ENCODE measurements at places on chromosomes 3 and 15.

DNA sequence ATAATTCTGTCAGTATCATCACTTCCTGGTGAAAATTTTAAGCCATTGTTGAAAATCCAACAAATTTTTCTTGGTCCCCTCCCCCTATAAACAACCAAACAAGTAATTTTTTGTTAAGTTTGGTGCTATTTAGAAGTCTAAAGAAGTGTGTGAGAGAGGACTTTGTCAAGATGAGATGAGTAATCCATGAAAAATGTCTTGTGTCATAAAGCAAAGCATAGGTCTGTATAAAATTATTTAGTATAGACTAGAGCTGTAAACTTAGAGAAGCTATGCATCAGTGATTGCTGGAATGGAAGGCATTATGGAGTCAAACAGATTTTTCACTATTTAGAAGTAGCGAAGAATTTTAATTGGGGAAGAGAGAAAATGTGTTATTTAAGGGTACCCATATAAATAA lies 31.4 kb downstream of the MAPK6 start:
- no peak for DNase-seq

DNA sequence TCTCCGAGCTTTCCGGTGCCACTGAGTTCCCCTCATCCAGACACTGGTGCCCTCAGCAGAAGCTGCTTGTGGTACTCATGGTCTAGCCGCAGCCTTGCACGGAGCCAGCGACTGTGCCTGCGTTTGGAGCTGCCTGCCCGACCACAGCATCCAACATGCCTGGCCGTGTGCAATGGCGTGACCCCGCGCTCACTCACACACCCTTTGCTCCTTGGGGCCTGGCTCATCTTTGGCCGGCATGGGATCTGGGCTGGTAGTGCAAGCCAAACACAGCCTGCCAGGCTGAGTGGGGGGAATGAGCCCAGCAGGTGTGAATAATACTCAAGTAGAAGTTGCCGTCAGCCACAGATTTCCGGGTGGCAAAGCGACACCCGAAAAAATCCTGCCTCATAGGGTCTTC lies 1178.7 kb upstream of the GBE1 start:
- DNase-seq: no peak

DNA sequence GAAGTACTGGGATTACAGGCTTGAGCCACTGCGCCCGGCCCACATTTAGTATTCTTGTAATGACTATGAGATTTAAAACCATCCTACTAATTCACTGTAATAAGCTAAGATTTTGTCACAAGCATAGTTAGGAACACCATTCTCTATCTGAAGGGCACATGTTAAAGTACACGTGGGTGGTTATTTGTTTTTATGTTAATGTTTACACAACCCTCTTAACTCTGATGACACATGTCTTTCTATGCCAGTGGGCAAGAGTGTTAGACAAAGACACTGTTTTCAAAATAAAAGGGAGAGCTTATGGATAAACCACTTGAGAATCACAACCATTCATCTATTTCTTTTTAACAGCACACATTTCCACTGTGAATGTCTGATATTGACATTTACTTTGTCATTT lies 537.6 kb upstream of the IL12A start:
- no peak for DNase-seq

DNA sequence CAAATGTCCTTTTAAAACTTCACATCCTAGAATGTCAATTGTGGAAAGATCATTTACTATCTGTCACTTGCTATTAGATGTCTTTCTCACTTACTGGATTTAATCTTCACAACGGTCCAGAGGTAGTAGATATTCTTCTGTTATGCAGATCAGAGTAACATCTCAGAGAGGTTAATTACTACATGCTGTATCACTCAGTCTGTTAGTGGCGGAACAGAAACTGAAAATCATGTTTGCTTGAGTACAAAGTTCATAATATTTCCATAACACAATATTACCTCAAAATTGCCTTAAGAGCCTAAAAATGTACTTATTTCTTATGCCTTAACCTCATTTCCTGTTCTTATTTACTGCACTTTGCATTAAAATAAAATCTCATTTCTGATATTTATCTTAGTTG lies 28.6 kb upstream of the GPR149 start:
- no peak for DNase-seq

DNA sequence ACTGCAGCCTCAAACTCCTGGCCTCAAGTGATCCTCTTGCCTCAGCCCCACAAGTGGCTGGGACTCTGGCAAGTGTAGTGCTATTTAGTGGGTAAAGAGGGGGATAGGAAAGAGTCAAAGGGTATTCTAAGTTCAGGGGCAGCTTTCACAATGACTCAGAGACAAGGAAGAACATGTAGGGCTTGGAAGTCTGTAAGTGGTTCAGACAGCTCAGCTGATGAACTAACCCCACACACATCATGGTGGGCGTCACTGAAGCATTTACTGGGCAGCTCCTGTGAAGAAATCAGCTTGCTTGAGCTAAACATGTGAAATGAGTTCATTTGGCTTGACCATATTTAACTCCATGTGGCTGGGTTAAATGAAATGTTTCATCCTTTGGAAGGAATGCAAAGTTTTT lies 34.6 kb upstream of the THSD4 start:
- DNase-seq: no peak

DNA sequence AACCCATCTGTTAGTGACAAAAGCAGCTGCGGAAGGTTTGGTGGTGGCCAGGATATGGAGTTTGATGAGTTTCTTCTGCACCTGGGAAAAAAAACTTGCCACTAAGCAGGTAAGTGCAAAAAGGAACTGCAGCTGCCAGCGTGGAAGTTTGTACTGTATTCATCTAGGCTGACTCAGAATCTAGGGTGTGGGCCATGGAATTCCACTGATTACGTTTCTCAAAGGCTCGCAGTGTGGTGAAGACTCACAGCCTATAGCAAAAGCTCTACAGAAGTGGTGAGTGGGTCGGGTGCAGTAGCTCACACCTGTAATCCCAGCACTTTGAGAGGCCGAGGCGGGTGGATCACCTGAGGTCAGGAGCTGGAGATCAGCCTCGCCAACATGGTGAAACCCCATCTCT lies 334.6 kb upstream of the GRM7 start:
- DNase-seq: no peak

DNA sequence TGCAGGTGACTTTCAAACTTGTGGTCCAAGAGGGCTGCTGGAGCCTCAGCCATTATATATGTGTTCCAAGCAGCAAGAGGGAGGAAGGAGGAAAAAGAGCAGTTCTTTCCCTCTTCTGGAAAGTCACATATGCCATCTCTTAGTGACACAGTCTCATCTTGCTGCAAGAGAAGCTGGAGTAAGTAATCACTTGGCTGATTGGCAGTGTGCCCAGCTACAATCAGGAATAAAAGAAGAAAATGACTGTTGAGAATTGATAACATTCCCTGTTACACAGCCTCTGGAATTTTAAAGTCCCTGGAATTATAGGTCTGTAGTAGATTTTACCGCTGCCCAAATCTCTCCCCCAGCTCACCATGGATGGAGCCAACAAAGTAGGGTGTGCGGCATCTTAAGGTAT lies 31.4 kb upstream of the LYZL4 start:
- no peak for DNase-seq

GRCh38 chr3:100269410-100270214 lies 8.8 kb downstream of the TBC1D23 start:
- DNase-seq: no peak

Data from CD4-positive, alpha-beta T cell treated with Interleukin-12 subunit alpha and Interleukin-12 subunit beta, for 1 hour (primary cell).